ENCODE measurements at places on chromosomes 7 and 10.

GRCh38 chr10:114053946-114054345 lies 10.3 kb downstream of the ADRB1 start:
- DNase-seq = no peak

GRCh38 chr7:36749282-36749960 lies 25.1 kb upstream of the AOAH start:
- no peak for DNase-seq

- no peak for DNase-seq
Observed at GRCh38 chr7:25861601-25862260, 290.3 kb upstream of the NFE2L3 start.

DNA sequence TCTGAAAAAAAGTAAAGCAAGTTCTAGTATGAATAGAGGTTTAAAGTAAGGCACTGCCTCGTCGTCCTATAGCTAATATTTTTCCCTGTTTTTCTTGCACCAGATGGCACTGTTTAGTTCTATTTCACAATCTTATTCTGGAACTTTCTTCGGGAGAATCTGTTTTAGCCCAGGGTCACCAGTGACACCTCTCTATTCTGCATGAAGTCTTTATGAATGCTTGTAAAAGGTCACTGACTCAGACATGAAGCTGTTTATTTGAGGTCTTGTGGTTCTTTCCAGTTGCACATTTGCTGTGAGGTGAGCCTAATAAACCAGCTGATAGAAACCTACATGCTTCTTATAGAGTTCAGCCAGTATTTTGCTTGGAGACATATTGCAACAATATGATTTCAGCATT lies 444.3 kb downstream of the AUTS2 start:
- no peak for DNase-seq

DNA sequence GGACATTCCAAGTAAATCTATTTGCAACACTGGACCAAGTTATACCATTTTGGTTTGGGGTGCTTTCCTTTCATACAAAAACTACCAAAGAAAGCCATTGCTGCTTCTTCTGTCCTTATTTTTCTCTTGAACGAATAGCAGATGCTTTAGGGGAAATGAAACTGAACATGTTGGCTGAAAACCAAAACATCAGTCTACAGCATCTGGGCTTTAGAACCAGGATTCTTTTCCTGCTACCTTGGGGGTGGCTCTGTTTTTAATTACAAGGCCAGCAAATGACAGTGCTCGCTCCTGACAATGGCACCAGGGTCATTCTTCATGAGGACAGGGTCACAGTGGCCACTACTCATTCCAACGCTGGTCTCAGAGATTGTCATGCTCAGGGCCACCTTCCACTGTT lies 80.3 kb downstream of the WDR11 start:
- DNase-seq = no peak

- no peak for DNase-seq
Observed at GRCh38 chr7:130699686-130700085, 13.3 kb upstream of the TSGA13 start.

GRCh38 chr7:19080093-19080492 lies 37.3 kb downstream of the TWIST1 start:
- no peak for DNase-seq

DNA sequence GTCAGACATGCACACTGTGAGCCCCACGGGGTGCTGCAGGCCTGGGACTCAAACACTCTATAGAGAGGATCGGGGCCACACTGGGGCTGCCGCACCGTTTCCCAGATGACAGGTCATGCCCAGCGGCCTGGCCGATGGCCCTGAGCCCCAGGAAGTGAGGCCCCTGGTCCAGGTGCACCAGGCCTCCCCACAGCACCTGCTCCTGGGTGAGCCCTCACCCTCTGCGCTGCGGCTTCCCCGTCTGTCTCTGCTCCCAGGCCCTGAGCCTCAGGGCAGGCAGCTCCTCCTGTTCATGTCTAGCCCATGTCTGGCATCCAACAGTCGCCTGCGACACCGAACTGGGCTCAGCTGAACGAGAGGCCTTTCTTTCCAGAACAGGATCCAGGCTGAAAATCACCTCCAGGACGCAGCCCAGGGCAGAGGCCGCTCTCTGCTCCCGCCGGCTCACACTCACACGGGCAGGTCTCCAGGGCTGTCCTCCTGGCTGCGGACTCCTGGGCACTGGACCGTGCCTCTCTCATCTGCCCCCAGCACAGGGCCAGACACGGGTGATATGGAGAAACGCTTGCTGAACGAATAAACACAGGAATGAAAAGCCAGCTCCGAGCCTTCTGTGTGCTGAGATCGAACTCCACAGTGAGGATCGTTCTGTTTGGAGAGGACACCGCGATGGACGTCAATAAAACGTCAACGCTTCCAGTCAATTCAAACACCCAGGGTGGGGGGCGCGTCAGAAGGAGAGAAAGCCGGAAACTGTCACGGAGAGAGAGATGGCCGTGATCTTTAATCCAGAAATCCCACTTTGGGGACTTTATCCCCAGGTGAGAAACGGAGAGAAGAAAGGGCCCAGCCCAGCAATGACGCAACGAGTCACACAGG lies 202.4 kb downstream of the ELFN1 start:
- DNase-seq = no peak

DNA sequence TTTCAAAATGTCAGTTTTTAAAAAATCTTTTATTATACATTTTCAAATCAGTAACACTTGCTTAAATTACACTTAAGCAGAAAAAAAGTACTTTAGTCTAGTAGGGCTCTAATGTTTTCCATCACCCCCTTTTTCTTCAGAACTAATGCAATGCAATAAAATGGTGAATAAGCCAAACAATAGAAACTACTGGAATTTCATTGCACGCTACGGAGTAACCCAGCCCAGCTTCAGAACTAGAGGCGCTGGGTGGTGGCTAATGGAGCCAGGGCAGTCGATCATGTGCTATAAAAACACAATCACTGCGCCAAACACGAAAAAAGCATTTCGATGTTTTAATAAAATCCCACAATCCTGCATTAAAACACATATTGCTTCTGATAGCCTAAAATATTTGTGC lies 59.9 kb upstream of the ODAD2 start:
- no peak for DNase-seq

- no peak for DNase-seq
Observed at GRCh38 chr10:115606086-115606485, 512.9 kb downstream of the ATRNL1 start.

GRCh38 chr10:96133135-96133534 lies 3.0 kb downstream of the ZNF518A start:
- DNase-seq = no peak

DNA sequence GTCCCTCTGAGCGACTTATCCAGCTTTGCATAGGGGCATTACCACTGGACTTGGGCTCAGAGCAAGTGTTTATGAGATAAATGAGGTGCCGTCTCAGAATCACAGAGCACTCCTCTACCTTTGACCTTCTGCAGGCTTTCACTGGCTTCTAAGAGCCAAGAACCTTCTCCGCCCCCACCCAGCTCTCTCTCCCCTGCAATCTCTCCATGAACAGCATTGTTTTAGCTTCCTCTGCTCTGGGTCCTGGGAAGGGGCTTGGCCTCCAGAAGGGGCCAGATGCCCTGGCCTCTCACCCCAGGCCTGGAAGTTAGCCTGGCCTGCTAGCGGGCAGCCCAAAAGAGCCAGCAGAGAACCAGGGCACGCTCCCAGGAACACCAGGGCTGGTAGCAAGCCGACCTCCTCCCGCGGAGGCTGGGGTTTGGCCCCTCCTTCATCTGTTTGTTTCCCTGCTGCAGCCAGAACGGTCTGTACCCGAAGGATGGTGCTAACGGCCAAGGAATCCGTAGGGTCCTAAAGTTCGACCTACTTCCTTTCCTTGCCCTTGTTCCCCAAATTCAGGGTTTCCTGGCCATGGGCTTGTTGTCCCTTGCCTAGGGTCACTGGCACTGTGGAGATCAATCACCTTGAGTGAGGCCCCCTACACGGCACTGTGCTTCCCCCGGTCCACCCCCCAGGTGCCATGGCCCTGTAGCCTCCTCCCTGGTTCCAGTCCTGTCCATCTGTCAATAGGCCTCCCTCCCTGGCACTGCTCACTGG lies 18.7 kb upstream of the DDIT4 start:
- no peak for DNase-seq

DNA sequence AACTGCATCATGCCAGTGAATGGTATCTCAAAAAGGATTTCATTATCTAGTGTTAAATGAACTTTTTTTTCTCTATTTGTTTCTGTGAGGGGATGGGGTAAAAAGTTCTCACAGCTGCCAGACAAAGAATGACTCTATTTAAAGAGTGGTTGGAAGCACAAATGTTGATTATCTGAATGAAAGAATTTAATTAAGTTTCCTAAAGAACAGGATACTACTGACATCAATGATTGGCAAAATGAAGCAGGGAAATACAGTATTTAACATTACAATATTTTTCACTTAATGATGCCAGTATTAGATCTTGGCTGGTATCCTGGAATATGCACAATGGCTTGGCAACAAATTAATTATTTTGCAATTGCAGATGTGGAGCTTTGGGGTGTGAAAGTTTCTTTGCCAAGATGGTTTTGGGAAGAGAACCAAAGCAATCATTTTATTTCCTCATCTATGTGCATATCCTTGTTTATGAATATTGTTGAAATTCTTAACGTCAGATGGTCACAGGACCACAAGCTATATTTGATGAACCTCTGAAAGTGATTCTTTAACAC lies 336.8 kb downstream of the ARL4A start:
- no peak for DNase-seq

DNA sequence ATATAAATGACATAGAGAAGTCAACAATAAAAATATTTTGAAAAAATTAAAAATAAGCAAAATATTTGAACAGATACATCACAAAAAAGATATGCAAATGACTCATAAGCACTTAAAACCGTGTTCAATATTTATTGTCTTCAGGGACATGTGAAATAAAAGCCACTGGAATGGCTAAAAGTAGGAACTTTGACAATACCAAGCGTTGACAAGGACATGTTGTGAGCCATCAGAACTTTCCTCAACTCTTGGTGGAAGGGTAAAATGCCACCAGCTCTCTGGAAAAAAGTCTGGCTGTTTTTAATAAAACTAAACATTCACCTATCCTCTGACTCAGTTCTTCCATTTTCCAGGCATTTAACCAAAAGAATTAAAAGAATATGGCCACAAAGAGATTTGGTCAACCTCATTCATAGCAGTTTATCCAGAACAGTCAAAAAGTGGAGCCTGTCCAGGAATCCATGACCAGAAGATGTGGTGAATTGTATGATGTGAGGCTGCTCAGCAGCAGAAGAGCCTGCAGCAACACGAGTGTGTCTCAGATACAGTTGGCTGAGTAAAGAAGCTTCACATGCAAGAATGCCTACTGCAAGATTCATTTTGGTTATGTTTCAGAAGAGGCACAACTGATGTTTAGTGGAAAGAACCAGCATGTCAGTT lies 7.1 kb upstream of the KLF6 start:
- DNase-seq = no peak

GRCh38 chr7:79050603-79051002 lies 402.9 kb downstream of the MAGI2 start:
- no peak for DNase-seq

All from activated CD4-positive, alpha-beta T cell treated with anti-CD3 and anti-CD28 coated beads for 24 hours (primary cell).